Posterior cingulate gyrus (tissue), 11 donors: ENCODE measurements at places on chromosomes 7 and 10.

GRCh38 chr10:102421757-102422512, 1.3 kb downstream of the FBXL15 start:
- peak; percentile 83 for DNase-seq

GRCh38 chr10:124612611-124613498, 131.3 kb downstream of the FAM53B start:
- DNase-seq = no peak

GRCh38 chr7:156919132-156919713, 26.2 kb upstream of the LMBR1 start:
- no peak for DNase-seq

DNA sequence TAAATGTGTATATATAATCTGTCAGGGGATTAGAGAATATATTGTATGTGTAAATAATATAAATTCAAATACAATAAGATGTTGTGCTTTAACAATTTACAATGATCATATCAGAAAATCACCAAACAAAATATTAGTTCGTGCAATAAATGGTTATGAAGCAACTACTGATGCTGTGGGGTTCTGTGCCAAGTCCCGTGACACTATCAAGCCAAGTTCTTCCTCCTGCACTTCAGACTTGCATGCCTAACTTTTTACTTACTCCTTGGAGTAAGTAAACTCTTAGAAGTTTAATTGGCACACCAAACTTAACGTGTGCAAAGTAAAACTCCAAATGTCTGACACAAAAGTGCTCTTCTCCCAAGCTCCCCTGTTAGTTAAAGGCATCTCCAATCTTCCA, 26.5 kb upstream of the TMEM254 start:
- DNase-seq = no peak

- no peak for DNase-seq
Observed at GRCh38 chr7:64636386-64636785, 29.5 kb upstream of the ZNF107 start.

DNA sequence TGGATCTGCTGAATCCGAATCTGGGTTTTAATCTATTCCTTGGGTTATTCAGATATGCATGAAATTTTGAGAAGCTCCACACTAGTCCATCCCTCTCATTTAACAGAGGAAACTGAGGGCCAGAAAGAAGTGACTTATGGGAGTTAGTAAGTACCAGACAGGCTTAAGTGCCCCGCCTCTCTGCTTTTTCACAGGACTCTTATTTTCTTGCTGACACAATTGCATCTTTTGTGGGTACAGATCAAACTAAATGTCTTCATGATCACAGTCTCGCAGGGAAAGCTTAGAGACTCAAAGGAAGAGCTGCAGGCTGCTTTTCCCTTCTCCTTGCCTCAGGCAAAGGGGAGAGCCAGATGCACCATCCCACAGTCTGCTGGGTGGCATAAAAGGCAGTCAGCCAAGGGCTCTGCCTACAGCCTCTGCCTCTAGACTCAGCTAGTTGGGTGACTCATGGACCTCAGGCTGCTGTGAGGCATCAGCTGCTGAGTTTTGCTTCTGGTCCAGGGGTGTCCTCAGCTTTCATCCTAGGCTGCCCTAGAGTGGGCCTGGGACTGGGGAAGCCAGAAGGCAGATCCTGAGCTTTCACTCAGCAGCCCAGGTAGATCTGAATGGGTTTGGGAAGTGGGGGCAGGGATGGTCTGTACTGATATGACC, 11.6 kb downstream of the GOLGA7B start:
- DNase-seq = peak; percentile 78

- DNase-seq = no peak
Observed at GRCh38 chr10:28434063-28434462, 98.9 kb upstream of the WAC start.

DNA sequence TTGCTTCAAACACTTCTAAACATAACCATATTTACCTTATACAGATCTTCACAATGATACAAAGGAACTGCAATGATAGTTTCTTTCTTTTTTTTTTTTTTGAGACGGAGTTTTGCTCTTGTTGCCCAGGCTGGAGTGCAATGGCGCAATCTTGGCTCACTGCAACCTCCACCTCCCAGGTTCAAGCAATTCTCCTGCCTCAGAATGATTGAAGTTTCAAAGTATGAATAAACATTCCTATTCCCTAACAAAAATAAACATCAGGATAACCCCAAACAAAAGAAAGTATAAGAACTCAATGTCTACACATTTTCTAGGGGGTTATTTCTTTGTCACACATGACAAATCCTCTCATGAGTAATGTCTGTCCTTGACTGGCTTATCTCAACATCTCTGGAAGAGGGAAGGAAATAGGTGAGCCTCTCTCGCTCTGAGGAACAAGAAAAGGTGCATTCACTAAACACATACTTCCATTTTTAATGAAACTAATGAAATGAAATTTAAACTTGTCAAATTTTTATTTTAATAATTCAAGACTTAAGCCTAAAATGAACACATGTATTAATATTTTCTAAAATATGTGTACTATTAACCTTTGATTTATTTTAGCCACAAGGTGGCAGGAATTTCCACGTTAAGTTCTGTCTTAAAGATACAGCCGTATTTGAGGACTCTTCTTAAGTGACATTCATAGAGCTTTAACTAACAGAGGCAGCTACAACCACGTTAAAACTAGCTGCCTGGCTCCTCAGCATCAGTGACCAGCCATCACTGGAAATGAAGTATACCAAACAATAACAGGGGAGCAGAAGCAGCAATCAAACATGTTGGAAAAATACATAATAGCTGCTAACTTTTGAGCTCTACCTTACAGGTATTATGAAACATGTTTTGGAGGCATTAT, 58.3 kb downstream of the MALSU1 start:
- no peak for DNase-seq

DNA sequence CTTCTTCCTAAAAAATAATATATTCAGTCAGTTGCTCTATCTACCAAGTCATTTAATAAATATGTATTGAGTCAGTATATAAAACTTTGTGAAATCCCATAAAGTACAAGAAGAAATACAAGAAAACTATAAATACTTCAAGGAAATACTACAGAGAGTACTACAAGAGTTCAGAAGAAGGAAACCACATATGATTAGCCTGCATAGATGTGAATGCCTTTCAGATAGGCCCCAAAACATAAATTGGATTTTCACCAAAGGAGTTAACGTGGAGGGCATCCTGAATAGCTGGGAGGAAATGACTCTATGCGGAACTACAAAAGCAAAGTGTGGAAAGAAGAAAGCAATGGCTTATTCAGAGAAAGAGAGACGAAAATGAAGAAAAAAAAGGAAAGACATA, 120.1 kb downstream of the LRRN3 start:
- no peak for DNase-seq

DNA sequence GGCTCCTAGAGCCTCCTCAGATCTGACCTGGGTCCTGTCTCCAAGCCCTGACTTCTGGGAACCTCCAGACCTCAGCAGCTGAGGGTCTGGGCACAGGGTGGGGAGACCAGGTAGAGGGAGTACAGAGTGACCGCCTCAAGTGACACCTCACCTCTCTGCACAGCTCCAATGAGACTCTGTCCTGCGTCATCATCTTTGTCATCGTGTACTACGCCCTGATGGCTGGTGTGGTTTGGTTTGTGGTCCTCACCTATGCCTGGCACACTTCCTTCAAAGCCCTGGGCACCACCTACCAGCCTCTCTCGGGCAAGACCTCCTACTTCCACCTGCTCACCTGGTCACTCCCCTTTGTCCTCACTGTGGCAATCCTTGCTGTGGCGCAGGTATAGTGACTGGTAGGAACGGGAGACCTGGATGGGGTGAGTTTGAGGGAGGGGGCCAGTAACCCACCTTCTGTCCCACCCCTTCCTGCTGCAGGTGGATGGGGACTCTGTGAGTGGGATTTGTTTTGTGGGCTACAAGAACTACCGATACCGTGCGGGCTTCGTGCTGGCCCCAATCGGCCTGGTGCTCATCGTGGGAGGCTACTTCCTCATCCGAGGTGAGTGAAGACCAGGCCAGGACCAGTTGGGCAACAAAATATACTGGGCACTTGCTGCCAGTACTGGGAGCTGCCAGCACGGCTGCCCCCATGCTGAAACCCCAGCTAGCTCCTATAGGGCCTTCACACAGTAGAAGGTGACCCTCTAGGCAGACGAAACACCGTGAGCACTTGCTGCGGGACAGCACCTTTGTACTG, 17.8 kb downstream of the SMO start:
- DNase-seq = no peak

DNA sequence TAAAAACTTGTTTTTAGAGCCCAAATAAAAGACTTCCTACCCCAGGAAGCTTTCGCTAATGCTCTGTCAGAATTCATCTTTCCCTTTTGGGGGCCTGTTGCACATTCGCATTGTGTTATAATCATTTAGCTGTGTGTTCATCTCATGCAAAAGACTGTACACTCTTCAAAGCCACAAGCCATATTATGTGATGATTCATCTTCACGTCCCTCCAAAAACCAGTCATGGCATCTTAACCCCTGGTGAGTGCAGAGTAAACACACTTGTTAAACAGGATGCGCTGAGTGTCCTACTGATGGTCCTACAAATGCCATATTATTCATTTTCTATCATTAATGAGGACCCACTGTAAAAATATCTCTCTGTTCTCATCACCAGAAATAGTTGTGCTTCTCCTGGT, 235.4 kb downstream of the KIAA1217 start:
- DNase-seq = no peak

DNA sequence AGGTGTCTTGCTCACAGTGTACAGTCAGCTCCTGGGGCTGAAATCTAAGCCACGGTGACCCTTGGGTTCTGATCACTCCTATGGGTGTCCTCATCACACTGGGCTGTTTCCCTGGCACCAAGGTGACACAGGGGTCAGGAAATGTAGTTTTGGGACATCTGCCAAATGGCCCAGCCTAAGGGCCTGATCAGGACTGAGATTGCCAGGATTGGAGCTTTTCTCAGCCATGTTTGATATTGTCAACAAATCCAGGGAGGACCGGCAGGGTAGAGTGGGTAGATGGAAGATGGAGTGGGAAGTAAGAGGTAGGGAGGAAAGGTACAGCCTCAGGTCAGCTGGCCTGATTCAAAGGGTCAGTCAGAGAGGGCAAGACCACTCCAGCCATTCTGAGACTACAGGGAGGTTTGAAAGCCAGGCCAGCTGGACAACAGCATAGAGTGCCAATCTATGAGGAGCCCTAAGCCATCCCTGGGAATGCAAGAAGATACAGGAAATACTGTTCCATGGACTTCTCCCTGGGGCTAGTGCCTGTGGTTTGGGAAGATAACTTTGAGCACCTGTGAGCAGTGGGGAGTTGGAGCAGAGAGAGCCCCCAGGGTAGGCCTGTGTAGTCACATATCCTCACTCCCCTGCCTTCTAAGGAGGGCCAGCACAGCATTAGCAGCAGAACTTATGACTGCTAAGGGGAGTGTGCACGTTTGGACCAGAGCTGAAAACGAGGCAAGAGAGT, 377.3 kb upstream of the ZMIZ1 start:
- no peak for DNase-seq

- DNase-seq = peak; percentile 75
Observed at GRCh38 chr10:106582291-106582690, 582.2 kb downstream of the SORCS1 start.

- no peak for DNase-seq
Observed at GRCh38 chr10:3452173-3452626, 279.6 kb upstream of the PITRM1 start.

DNA sequence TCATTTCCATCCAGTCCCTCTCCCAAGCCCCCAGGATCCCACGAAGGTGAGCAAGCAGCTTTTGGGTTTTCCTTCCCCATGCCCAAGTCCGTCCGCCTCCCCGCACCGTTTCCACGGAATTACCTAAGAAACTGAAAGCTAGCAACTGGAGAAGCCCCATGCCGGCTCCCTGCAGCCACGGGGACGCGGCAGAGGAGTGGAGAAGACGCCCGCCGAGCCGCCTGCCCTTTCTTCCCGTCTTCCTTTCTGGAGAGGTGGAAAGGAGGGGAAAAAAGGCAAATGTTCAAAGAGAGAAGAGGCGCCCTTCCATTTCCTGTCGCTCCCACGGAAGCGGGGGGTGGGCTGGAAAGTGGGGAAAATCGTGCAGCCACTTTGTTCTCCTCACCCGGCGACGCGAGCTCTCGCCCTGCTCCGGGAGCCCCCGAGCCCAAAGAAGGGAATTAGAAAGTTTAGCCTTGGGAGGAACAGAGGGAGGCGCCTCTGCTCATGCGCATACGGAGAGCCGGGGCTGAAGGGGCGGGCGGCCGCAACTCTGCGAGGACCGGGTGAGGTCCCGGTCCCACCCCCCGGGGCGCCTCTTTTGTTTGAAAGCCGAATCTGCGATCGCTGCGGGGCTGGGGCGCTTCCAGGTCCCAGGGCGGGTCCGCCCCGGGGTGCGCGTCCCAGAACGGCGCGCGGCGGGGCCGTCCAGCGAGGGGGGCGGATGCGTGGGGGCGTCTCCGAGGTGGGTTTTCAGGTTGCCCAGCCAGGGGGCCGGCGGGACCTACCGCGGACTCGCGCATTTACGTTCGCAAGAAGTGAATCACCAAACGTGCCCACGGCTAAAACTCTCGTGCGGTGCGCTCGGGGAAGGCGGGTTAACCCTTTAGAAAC, at the start of gene LAMB1:
Gene LAMB1, minus strand, starts transcription at position 436 of the 873 bp plus-strand sequence. Its CDS starts 276 bp downstream, at position 160.
- no peak for DNase-seq

- DNase-seq = no peak
Observed at GRCh38 chr10:7409045-7409731, 1.6 kb downstream of the SFMBT2 start.

DNA sequence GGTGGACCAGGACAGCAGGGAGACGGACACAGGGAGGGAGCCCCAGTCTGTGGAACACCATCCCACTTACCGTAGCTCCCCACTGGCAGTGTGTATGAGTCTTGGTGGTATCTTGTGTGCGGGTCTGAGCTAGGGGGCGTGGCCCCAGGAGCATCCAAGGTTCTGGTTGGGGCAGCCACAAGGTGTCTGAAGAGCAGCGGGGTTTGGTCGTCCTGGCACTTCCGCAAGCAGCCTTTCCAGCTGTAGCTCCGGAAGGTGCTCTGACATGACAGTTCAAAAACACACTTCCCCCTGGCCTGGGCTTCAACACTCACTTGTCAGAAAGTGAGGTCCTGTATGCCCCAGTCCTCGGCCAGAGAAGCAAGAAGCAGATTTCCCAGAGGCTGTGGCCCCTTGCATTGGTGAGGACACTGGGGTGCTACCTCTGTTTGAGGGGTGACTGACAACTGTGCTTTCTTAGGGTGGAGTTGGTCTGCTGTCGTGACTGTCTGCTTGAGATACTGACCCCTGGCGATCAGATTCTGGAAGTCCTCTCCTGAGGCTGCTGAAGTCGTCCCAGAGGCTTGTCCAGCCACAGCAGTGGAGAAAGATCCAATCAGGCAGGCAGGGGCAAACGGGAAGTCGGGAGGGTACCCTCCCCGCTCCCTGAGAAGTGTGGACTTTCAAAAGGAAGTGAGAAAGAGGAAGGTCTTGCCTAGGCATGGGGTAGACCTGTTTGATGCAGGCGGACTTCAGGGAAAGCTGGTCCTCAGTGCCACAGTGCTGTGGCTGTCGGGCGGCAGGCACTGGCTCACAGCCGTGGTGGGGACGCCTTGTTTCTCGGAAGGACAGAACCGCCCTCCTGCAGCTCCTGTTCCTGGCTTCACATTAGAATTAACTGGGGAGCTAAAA, 51.4 kb upstream of the PFKFB3 start:
- DNase-seq = peak; percentile 70

GRCh38 chr10:7436490-7437100, 25.8 kb upstream of the SFMBT2 start:
- no peak for DNase-seq

DNA sequence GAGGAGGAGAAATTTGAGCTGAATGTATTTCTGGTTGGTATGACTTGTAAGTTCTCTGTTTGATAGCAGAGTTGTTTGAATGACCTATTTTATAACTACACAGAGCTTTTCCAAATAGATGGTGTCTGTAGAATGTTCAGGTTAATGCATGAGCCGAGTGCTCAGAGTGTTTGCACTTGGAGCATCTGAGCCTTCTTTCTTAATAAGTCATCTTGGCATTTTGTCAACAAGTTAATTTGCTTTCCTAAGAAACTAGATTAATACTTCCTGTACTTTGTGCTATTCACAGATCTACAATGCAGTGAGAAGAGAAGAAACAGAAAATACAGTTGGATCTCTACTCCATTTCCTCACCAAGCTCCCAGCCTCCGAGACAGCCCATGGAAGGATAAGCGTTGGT, 138.2 kb downstream of the PLCE1 start:
- DNase-seq = no peak
